ENCODE measurements at places on chromosomes 2 and 18.

DNA sequence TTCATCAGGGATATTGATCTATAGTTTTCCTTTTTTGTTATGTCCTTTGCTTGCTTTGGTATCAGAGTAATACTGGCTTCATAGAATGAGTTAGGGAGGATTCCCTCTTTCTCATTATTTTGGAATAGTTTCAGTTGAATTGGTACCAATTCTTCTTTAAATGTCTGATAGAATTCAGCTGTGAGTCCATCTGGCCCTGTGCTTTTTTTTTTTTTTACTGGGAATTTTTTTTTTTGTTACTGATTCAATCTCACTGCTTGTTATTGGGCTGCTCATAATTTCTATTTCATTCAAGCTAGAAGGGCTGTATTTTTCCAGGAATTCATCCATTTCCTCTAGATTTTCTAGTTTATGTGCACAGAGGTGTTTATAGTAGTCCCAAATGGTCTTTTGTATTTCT, 103.9 kb downstream of the RND3 start:
- DNase-seq: no peak

- no peak for DNase-seq
Measured at GRCh38 chr2:215535741-215536140, 99.9 kb upstream of the FN1 start.

GRCh38 chr2:236114959-236115358, 53.2 kb downstream of the GBX2 start:
- no peak for DNase-seq

DNA sequence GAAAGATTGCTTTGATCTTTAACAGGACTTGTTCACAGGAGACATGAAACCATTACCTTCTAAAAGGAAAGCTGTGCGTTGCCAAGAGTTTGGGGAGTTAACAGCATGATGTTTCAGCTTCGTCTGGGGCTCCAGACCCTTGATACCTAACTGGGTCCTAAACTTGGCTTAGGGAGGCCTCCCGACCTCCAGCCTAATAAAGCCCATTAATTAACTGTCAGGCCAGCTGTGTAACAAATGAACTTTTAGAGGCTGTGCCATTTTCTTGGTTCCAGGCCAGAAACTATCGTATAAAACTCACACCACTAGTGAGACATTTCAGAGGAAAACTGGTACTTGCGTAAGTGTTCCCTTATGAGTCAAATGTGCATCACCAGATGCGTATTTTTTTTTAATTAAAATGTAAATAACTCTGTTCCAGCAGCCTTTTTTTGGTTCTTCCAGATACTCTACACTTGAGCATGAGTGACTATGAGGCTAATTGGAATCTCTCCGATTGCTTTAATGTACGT, 236.5 kb downstream of the BCL2 start:
- no peak for DNase-seq

- DNase-seq: no peak
Measured at GRCh38 chr2:40103163-40103562, 324.1 kb upstream of the THUMPD2 start.

- DNase-seq: no peak
Measured at GRCh38 chr2:45882707-45883602, 231.5 kb downstream of the PRKCE start.

GRCh38 chr2:241799522-241800197, 9.3 kb upstream of the NEU4 start:
- DNase-seq: no peak
